ENCODE measurements at places on chromosomes 6 and 20. TPM values are rescaled to one million over a fixed set of nuclear protein-coding genes. Genes with fewer than 3 reads are reported as not detected.

The FIG4 gene
- 14.4 TPM for total RNA-seq

The PBX2 gene
- total RNA-seq: 64.9 TPM

The NUP153 gene
- total RNA-seq: 99.8 TPM

The C6orf15 gene
- not detected for total RNA-seq

The KIZ gene
- total RNA-seq: 15.2 TPM

The CST5 gene
- total RNA-seq: not detected

The BNIP5 gene
- total RNA-seq: not detected

The GLP1R gene
- total RNA-seq: 0.94 TPM

The SEMG1 gene
- not detected for total RNA-seq

The MUC22 gene
- total RNA-seq: not detected

Data from activated CD4-positive, alpha-beta T cell treated with anti-CD3 and anti-CD28 coated beads for 36 hours (primary cell).